ENCODE measurements at places on chromosomes 5 and 9.
A peak's percentile ranks its signal among the peaks of the same experiment; 100 is the strongest.

DNA sequence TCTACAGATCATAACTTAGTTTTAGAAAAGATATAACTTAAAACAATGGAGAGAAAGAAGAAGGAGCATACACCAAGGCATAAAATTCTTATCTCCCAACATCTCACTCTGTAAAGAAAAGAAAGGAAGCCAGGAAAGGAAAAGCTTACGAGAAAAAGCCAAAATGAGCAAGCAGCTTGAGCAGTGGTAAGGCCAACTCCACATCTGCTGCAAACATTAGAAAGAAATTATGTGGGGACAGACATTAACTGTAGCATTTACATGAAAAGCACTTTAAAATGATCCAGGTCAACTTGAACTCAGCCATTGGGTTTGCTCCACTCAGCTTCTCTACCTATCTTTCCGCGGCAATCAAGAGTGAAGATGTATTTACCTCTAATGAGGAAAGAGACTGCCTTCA, 176.9 kb downstream of the BNC2 start:
- no peak for DNase-seq
- H3K36me3 ChIP-seq = no peaks in the 10 kb centered on the region
- H3K4me1 ChIP-seq = no peaks in the 10 kb centered on the region
- no peak overlapping the region for H3K4me3 ChIP-seq
- no peak overlapping the region for H3K27ac ChIP-seq

- no peaks in the 10 kb centered on the region for H3K27me3 ChIP-seq
- no peak overlapping the region for H3K27ac ChIP-seq
- H3K4me3 ChIP-seq = no peak overlapping the region
- no peaks in the 10 kb centered on the region for H3K36me3 ChIP-seq
These were observed 227.8 kb upstream of the DMAC1 start for GRCh38 chr9:8027351-8027750.

GRCh38 chr9:120734607-120735410, 20.5 kb upstream of the MEGF9 start:
- no peaks in the 10 kb centered on the region for H3K36me3 ChIP-seq
- no peak for DNase-seq
- no peaks in the 10 kb centered on the region for H3K4me1 ChIP-seq
- H3K27ac ChIP-seq = peak overlapping the region; percentile 60
- H3K4me3 ChIP-seq = no peak overlapping the region
- H3K27me3 ChIP-seq = no peaks in the 10 kb centered on the region

GRCh38 chr9:120383999-120384924, 195.7 kb downstream of the CDK5RAP2 start:
- H3K27me3 ChIP-seq = no peaks in the 10 kb centered on the region
- H3K4me1 ChIP-seq = no peaks in the 10 kb centered on the region
- H3K4me3 ChIP-seq = no peak overlapping the region
- no peak overlapping the region for H3K27ac ChIP-seq
- H3K36me3 ChIP-seq = no peaks in the 10 kb centered on the region
- DNase-seq = peak; percentile 73

- H3K4me3 ChIP-seq = no peak overlapping the region
- H3K27ac ChIP-seq = no peak overlapping the region
- H3K36me3 ChIP-seq = no peaks in the 10 kb centered on the region
- no peaks in the 10 kb centered on the region for H3K4me1 ChIP-seq
These were observed 23.3 kb downstream of the CCNH start for GRCh38 chr5:87389296-87390034.

DNA sequence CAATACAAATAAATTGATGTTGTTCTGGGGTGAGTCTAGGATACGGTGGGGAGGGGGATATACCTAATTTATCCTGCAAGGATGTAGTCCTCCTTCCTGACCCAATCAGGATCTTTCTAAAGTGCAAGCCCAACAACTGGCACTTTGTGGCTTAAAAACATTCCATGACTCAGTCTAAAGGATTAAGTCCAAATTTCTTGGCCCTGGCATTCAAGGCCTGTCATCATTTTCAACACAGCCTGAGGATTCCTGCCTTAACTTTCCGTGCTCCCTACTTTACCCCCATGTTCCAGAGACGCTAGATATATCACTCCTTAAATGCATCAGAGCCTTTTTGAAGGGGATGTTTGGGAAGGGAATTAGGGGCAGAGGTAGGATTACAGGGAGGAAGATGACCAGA, 1.0 kb downstream of the FAM221B start:
- H3K4me3 ChIP-seq = no peak overlapping the region
- H3K36me3 ChIP-seq = no peaks in the 10 kb centered on the region
- H3K27me3 ChIP-seq = no peaks in the 10 kb centered on the region

DNA sequence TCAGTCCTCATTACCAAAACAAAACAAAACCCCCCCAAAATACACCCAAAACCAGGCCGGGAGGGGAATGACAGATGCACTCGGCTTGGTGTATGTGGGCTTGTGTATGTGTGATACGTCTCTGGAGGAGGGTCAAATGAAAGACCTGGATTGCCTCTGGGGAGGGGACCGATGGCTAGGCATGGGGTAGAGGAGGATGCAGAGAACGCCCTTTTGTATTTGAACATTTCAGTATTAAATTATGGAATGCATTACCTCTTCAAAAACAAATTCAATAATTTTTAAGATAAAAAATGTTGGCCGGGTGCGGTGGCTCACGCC, 61.4 kb downstream of the LMX1B start:
- DNase-seq = no peak
- H3K27me3 ChIP-seq = peaks cover 5% of the 10 kb centered on the region
- H3K36me3 ChIP-seq = no peaks in the 10 kb centered on the region
- no peak overlapping the region for H3K4me3 ChIP-seq
- peaks cover 7% of the 10 kb centered on the region for H3K4me1 ChIP-seq
- H3K27ac ChIP-seq = peak overlapping the region; percentile 88

GRCh38 chr9:136481558-136481957, 1.3 kb downstream of the SEC16A start:
- H3K4me3 ChIP-seq = peak overlapping the region; percentile 98
- peaks cover 18% of the 10 kb centered on the region for H3K4me1 ChIP-seq
- no peak overlapping the region for H3K27ac ChIP-seq

- no peaks in the 10 kb centered on the region for H3K4me1 ChIP-seq
- no peak overlapping the region for H3K27ac ChIP-seq
- H3K27me3 ChIP-seq = no peaks in the 10 kb centered on the region
- no peak for DNase-seq
- H3K4me3 ChIP-seq = no peak overlapping the region
These were observed 51.3 kb upstream of the HAND1 start for GRCh38 chr5:154529282-154529681.

DNA sequence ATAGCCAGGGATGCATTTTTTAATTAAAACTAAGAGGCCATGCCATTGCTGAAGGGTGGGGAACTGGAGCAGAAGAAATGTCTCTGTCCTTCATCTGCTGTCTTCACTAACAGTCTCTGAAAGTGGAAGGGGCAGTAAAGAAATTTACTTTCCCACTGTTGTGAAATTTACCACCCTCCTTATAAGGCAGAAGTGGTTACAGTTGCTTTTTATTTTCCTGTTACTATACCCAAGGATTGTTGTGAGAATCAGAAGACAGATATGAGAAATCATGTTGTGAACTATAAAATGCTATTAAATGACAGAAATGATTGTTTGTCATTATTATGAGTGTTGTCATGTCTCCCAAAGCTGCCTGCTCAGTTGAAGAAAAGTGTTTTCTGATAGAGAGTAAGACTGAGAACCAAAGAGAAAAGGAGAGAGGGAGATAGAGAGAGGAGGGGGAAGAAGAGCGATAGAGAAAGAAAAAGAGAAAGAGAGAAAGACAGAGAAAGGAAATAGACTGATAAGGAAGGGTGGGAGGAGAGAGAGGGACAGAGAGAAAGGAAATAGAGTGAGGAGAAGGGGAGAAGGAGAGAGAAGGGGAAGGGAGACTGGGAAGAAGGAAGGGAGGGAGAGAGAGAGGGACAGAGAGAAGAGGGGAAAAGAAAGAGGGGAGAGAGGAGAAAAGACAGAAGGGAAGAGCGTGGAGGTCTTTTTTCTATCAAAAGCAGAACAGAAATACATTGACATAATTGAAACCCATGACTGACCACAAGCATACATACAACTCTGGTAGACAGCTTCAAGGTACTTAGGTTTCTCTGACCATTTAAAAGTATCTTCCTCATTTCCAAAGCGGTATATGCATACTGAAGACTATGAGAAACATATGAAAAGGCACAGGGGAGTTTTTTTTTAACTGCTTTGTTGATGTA, 22.5 kb downstream of the SEC61B start:
- H3K36me3 ChIP-seq = no peaks in the 10 kb centered on the region
- H3K27me3 ChIP-seq = no peaks in the 10 kb centered on the region
- H3K4me3 ChIP-seq = no peak overlapping the region
- H3K27ac ChIP-seq = no peak overlapping the region

DNA sequence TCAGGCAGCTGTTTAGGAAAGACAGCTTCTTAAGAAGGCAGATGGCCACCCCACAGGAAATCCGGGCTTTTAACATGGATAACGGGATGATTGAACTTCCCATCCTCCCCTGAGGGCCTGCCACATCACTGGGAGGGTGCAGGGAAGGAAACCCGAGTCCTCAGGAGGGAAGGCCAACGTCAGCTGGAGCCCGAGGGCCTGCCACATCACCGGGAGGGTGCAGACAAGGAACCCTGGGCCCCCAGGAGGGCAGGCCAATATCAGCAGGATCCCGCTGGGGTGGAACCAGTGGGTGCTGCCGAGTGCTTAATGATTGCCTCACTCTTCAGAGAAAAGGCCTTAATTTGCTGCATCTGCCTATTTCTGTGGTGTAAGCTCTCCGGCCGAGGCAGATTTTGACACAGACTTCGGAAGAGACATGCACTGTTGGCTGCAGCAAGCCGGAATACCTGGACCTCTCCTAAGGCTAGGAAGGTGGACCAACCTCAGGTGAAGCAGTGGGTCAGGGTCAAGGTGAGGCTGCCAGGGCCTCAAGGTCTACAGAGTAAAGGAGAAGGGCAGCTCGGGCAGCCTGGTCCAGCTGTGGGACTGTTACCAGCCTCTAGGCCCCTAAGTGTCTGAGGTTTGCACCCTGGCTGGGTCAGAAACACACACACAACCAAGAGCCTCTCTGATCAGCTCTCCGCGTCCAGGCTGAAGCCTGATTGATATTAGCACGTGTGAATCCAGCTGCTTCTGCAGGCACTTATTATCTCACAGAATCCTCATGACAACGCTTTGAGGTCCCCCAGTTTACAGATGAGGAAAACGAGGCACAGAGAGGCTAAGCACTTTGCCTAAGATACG, 14.8 kb upstream of the COL5A1 start:
- no peak overlapping the region for H3K27ac ChIP-seq
- no peaks in the 10 kb centered on the region for H3K4me1 ChIP-seq
- DNase-seq = no peak
- H3K27me3 ChIP-seq = no peaks in the 10 kb centered on the region
- no peak overlapping the region for H3K4me3 ChIP-seq

DNA sequence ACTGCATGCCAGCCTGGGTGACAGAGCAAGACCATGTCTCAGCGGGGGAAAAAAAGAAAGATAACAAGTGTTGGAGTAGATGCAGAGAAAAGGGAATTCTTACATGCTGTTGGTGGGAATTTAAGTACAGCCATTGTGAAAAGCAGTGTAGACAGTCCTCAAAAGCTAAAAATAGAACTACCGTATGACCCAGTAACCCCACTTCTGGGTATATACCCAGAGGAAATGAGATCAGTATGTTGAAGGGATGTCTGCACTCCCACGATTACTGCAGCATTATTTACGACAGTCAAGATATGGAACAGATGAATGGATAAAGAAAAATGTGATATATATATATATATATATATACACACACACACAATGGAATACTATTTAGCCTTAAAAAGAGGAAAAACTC, 225.3 kb upstream of the SLC24A2 start:
- no peaks in the 10 kb centered on the region for H3K27me3 ChIP-seq
- H3K4me1 ChIP-seq = no peaks in the 10 kb centered on the region
- no peak overlapping the region for H3K4me3 ChIP-seq
- no peak for DNase-seq

- H3K27me3 ChIP-seq = no peaks in the 10 kb centered on the region
- no peaks in the 10 kb centered on the region for H3K36me3 ChIP-seq
- no peaks in the 10 kb centered on the region for H3K4me1 ChIP-seq
- no peak overlapping the region for H3K27ac ChIP-seq
- no peak overlapping the region for H3K4me3 ChIP-seq
These were observed 18.3 kb upstream of the STOM start for GRCh38 chr9:121388140-121388905.

DNA sequence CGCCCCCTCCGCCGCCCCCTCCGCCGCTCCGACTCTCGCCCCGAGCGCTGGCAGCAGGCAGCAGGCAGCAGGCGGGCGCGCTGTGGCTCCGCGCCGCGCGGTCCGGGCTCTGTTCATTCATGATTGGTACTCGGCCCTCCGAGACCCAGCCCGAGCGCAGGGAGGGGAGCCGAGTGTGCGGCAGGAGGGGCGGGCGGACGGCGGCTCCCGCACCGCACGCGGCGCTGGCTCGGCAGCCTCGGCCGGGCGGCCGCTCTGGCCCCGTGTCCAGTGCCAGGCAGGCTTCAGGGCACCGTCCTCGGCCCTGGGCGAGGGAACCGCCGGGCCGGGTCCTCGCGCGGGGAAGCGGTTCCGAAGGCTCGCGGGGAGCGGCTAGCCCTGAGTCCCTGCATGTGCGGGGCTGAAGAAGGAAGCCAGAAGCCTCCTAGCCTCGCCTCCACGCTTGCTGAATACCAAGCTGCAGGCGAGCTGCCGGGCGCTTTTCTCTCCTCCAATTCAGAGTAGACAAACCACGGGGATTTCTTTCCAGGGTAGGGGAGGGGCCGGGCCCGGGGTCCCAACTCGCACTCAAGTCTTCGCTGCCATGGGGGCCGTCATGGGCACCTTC, at the start of gene KCNIP1:
Gene KCNIP1 (plus strand): TSS at position 31 of the 607 bp plus-strand sequence.
- no peaks in the 10 kb centered on the region for H3K36me3 ChIP-seq
- H3K27ac ChIP-seq = no peak within 1 kb of the TSS
- DNase-seq = no peak
- H3K4me3 ChIP-seq = peak within 1 kb of the TSS; percentile 67
- no peaks in the 10 kb centered on the region for H3K4me1 ChIP-seq

DNA sequence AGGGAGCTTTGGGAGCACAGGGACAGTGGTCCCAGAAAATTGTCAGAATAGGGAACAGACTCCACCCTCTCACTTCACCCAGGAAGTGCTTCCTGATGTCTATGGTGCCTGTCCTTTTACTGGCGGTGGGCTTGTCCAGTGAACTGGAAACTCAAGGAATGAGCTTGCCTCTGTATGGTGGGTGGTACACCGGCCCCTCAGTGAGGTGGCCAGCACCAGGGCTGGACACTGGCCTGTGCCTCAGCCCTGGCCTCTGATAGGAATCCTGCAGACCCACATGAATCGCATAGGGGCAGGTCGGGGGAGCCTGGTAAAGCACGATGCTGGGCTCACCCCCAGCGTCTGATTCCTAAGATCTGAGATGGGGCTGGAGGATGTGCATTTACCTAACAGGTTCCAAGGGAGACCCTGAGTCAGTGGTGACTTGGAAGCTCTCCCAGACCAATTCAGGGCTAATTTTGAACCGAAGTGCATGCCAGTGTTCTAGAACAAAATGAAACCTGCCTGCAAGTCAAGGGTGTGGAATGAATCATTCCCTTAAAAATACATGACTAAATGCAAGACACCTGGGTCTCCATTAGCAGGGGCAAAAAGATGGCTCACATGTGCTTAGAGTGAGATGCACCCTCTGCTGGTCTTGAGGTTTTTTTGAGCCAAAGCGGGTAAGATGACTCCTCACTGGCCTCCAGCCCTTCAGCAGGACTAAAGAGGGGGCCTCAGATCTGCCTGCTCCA, 178.3 kb downstream of the HSPA4 start:
- no peak overlapping the region for H3K27ac ChIP-seq
- H3K4me3 ChIP-seq = no peak overlapping the region
- H3K27me3 ChIP-seq = no peaks in the 10 kb centered on the region
- no peaks in the 10 kb centered on the region for H3K36me3 ChIP-seq
- H3K4me1 ChIP-seq = peaks cover 4% of the 10 kb centered on the region

GRCh38 chr5:150399524-150400211, 13.0 kb downstream of the CD74 start:
- no peaks in the 10 kb centered on the region for H3K4me1 ChIP-seq
- H3K27me3 ChIP-seq = no peaks in the 10 kb centered on the region
- DNase-seq = no peak
- no peak overlapping the region for H3K4me3 ChIP-seq
- peaks cover 17% of the 10 kb centered on the region for H3K36me3 ChIP-seq

Measured in breast epithelium (tissue), 4 donors.